GM12891 (cell line): ENCODE measurements at places on chromosomes 3 and 15.

GRCh38 chr15:69812861-69813261, 284.9 kb downstream of the TLE3 start:
- DNase-seq: no peak

- no peak for DNase-seq
These were observed 143.5 kb downstream of the NUP210 start for GRCh38 chr3:13276438-13277195.

DNA sequence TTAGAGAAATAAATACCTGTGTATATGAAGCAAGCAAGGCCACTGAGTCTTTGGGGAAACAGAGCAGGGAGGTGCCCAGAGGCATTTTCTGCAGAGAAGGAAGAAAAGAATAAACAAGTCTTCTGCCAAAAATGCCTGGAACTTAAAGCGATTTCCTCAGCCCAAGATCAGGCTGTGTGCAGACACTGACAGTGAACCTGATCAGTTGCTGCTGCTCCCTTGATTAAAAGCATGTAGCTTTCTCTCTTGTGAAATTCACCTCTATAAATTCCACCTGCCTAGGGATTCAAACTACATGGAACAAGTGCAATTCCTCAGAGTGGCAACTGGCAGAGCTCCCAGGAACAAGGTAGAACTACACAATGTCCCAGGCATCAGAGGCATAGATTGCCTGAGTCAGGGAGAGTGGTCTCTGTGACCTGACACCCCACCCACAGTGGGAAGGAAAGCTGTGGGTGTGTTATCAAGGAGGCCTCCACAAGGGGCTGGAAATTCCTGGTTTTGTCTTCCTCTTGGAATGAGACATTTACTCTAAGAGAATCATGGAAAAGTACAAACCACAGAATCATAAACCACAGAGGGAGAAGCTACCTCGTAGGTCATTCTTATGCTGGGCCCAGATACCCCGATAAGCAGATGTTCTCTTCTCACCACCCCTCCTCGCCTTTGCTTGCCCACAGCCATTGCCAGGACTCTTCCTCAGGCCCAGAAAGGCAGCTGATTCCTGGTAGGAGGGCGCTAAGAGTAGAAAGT, 1.8 kb upstream of the ZBTB38 start:
- DNase-seq: no peak

DNA sequence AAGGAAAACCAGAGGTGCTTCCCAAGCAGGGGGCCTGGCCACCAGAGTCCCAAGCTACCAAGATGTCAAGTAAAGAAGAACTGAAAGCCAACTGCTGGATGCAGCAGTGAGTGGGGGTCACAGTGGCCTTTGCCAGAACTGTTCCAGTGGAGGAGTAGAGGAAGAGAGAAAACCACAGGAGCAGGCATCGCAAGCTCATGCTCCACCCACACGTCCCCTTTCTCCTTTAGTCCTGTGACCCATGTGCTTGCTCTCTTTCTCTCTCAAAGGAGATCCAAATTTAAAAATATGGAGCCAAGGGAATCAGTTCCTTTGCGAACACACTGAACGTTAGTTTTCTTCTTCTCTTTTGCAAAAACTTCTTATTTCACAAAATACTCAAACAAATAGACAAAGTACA, 12.4 kb upstream of the ABHD2 start:
- DNase-seq: no peak

DNA sequence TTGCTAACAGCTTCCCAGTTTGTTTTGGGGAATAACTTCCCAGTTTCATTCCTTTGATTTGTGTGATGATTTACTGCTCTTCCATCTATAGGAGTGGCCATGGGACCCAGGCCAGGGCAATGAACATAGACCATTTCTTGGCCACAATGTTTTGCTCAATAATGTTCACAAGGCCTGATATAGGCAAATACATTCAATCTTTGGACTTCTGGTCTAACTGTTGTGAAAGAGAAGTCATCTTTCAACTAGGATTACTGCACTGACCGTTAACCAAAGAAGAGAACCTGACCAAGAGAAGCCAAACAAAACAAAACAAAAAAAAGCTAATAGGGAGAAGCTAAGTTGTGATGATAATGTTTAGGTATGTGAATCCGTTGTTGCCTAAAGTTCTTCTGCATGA, 221.8 kb upstream of the SUCLG2 start:
- DNase-seq: no peak

DNA sequence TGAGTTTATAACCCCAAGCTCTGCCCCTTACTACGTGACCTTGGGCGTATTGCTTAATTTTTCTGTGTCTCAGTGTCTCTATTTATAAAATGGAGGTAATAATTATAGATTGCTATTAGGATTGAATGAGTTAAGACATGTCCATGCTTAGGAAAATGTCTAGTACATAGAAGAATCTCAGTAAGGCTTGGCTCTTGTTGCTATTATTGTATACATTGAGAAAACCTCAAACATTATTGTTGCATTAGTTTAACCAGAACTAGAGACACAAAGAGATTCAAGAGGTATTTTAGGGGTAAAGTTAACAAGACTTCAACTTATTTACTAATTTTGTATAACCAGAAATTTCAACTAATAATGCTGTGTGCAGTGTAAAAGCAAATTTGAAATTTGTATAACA, 66.7 kb downstream of the MEF2A start:
- DNase-seq: no peak

- DNase-seq: no peak
These were observed 17.9 kb upstream of the OR5H6 start for GRCh38 chr3:98246142-98246541.

- DNase-seq: no peak
These were observed 3.0 kb downstream of the ZNF770 start for GRCh38 chr15:34984889-34985630.

DNA sequence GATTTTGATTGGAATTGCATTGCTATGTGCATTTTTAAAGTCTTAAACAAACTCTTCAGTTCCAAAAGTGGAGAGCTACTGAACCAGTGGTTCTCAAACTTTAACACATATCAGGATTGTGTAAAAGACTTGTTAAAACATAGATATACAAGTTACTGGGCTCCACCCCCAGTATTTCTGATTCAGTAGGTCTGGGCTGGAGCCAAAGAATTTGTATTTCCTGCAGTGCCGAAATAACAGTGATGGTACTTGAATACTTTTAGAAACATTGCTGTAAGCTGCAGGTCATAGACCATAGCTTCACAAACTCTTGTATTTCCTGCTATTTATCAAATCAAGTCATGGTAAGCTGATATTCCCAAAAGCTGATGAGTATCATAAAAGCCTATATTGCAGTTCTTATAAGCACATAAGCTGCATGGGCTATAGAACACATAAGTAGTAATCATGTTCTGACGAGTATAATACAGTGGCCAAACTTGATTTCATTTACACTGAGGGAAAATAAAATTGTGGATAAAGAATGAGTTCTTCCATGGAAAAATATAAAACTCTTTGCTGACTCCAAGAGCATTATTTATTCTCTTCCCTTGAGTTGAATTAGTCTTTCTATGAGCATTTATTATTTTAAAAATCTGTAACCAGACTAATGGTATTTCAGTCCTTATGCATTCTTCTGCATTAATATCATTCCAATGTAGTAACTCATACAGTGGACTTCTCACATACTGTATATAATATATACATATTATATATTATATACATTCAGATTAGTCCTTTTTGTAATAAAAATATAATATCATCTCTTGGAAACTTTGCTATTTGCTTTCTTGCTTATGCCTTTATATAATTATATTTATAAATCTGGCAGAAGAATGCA, 550.5 kb upstream of the AGTR1 start:
- DNase-seq: no peak

GRCh38 chr3:194133661-194134230, 2.2 kb upstream of the HES1 start:
- DNase-seq: no peak

DNA sequence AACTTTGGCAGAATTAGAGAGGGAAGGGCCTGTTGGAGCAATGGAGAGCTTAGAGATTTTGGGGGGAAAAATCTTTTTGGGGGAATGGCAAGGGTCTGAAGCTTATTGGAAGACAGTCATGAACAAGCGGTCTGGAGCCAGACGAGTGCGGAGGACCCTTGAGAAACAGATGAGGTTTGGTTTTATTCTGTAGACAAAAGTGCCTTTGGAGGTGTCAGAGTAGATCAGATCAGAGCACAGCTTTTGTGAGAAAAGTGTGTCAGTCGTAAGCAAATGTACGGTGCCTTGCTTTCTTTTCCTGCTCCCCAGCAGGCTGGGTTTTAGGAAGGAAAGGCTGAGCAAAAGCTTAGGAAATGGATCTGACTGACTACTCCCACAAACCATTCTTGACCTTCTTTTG, 236.8 kb upstream of the TPRG1 start:
- DNase-seq: no peak

DNA sequence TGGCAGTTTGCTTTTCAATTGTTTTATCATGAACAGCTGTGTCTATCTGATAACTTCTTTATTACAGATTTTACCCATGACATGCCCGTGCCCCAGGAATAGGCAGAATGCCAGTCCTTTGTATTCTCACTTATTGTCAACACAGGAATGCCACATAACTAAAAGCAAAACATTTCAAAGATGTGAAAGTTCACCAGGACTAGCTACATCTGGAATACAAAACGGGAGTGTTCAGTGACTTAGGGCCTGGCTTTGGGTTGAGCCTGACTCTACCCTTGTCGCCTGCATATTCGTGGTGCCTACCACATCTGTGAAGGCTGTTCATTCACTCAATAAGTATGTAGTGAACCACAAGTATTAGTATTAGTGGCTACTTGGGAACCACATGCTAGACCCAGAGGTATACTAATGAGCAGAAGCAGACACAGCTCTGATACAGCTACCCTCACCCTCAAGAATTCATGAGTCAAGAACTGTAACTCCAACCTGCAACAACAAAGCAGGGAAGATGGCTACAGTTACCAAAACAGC, 2.9 kb downstream of the TNFSF10 start:
- DNase-seq: no peak
